ENCODE measurements at places on chromosomes 7 and 10.
A peak's percentile ranks its signal among the peaks of the same experiment; 100 is the strongest.

DNA sequence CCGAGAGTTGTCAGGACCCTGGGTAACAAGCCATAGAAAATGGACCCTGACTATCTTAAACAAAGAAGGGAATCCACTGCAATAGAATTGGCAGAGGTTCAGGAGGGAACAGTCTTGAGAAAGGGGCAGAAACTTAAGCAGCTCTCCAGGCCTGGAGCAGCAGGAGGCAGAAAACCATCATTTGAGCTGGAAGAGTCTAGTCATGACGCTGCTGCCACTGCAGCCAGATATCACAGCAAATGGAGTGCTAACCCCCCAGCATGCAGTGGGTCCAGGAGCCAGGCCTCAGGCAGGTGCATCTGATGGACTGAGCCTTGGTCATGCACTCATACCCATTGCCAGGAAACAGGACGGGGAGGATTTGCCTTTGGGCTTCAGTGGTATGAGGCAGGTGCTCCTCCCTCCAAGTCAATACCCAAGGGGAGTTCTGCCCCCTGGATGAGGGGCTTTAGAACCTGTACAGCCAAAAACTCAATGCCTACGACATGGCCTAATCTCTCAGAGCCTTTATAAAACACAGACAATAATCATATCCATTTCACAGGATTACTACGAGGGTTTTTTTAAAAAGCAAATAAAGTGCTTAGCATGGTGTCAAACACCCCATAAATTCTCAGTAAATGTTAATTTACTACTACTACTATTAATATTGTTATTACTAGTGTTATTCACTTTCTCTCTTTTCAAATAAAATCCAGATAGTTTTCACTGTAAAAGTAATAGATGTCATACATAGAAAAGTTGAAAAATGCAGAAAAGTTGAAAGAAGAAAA lies 30.7 kb downstream of the DUSP5 start:
- DNase-seq, result no peak

- no peak for DNase-seq
Measured at GRCh38 chr7:75019800-75020199, 53.8 kb downstream of the RCC1L start.

GRCh38 chr7:17109020-17109419 lies 189.4 kb upstream of the AHR start:
- peak; percentile 63 for DNase-seq

DNA sequence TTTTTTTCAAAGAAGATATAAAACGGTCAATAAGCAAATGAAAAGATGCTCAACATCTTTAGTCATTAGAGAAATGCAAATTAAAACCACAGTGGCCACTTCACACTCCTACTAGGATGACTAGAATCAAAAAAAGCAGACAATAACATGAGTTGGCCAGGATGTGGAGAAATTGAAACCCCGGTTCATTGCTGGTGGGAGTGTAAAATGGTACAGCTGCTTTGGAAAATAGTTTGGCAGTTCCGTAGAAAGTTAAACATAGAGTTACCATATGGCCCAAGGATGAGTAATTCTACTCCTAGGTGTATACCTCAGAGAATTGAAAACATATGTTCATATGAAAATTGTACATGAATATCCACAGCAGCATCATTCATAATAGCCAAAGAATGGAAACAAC lies 573.3 kb downstream of the GALNT17 start:
- DNase-seq, result peak; percentile 40

- no peak for DNase-seq
Measured at GRCh38 chr7:44538093-44538797, 2.9 kb downstream of the NPC1L1 start.

Data from astrocyte of the hippocampus (primary cell).